ENCODE measurements at places on chromosomes 3 and 15.

- DNase-seq = peak; percentile 18
Measured at GRCh38 chr15:69035205-69035917, 20.9 kb downstream of the NOX5 start.

DNA sequence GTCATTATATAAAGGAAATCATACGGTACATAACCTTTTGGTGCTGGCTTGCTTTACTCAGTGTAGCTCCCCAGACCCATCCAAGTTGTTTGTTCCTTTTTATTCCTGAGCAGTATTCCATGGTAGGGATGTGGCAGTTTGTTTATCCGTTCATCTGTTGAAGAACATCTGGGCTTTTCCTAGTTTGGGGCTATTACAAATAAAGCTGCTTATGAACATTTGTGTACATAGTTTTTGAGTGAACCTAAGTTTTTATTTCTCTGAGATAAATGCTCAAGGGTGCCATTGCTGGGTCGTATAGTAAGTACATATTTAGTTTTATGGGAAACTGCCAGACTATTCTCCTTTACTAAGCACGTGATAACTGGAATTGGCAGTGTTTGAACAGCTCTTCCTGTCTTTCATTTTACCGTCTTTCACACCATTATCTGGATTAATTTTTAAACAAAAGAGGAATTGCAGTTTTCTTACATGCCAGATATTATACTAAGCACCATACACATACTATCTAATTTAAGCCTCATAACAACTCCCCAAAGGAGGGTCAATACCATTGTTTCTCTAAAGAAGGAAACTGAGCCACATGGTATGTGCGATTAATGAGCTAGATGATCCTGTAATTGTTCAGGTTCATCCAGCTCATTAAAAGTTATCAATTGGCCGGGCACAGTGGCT lies 85.6 kb downstream of the PTPRG start:
- no peak for DNase-seq

DNA sequence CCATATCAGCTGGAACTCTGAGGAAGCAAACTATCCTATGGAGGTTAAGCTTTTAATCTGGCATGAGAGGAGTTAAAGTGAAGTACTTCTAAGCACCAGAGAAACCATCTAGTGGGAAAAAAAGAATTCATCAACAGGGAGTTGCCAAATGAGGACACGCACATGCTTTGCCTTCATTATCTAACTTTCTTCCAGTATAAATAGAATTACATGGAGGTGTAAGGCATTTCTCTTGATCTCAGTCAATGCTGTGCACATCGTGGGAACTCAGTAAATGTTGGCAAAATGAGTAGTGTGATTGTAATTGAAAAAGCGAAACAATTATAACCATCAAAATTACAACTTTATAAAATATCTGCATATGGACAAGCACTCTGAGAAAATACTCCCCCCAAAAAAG lies 8.0 kb upstream of the GSK3B start:
- DNase-seq = no peak

- DNase-seq = no peak
Measured at GRCh38 chr3:112001526-112001925, 2.8 kb downstream of the TAGLN3 start.

- no peak for DNase-seq
Measured at GRCh38 chr15:69132977-69133861, 27.2 kb upstream of the GLCE start.
